ENCODE measurements at places on chromosomes 4 and X.

GRCh38 chrX:30364229-30364628 is 55.0 kb upstream of the NR0B1 start:
- DNase-seq = no peak

GRCh38 chr4:171719691-171720090 is 93.5 kb upstream of the GALNTL6 start:
- DNase-seq = no peak

DNA sequence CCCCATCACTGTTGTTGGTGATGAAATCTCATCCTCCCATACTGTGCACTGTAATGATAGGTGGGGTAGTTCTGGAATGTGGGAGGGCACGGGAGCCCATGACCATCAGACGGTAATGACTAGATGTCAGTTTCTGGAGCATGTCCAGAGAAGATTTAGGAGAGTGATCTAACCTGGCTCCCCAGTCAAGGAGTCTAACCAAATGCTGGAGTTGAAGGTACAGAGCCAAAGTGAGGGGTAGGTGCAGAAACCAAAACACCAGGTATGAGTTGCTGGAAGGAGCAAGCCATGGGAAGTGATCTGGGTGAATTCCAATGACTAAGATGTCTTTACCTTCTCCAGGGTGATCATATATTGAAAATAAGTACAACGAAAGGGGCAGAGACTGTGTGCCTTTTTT is 296.9 kb downstream of the INPP4B start:
- DNase-seq = no peak

DNA sequence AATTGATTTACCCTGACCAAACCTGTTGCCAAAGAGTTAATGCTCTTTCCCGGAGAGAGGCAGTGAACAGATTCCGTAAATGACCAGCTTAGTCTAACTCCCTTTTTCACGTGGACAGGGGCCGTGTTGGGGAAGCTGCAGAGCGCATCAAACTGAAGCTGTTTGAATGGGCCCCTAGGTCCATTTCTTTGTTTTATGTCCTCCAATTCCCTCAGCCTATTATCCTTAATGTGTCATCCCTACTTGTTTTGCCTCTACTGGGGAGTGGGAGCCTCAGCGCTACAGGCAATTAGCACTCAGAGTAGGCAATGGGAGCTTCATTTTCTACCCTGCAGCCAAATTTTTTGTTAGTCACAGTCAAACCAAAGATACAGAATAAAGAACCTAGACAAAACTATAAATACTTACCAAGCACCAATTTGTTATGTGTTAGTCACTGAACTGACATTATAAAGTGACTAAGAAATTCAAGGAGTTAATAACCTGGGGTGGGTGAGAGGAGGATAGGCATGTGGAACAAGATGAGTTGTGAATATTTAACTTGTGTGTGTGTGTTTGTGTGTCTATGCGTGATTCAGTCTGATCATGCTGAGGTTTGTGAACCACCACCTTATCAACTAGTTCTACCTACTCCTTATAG is 417.4 kb downstream of the PACRGL start:
- DNase-seq = no peak

GRCh38 chr4:37993806-37994205 is 33.6 kb downstream of the PTTG2 start:
- no peak for DNase-seq

DNA sequence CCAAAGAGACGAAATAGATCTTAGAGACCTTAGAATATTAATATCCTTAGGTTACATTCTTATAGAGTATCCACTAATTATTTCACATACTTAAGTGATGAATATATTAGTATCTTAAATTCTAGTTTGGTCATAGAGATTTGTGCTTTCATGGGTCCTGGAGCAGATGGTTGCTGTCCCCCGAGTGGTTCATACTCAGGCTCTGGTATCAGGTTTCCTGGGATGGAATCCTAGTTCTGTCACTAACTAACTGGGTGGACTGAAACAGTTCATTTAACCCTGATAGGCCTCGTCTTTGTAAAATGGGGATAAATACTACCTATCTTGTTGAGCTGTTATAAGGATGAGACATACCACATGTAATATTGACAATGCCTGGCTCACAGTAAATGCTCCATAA is 264.6 kb downstream of the TENM3 start:
- DNase-seq = no peak

- DNase-seq = no peak
These were observed 1574.7 kb downstream of the STIM2 start for GRCh38 chr4:28435314-28435713.

DNA sequence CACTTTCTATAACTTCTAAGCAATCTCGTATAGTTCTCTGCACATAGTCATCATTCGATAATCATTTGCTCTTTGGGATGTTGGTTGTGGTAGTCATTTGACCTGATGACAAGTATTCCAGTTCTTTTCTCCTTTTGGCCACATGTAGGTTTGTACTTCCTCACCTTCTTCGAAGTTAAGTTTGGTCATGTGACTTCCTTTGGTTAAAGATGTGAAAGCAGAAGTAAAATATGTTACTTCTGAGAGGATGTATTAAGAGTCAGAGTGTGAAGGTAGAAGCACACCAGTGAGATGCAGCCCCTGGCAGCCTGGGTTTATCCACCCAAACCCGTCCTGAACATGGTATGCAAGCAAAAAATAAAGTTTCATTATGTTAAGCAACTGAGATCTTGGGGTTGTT is 48.9 kb upstream of the ZNF518B start:
- no peak for DNase-seq

DNA sequence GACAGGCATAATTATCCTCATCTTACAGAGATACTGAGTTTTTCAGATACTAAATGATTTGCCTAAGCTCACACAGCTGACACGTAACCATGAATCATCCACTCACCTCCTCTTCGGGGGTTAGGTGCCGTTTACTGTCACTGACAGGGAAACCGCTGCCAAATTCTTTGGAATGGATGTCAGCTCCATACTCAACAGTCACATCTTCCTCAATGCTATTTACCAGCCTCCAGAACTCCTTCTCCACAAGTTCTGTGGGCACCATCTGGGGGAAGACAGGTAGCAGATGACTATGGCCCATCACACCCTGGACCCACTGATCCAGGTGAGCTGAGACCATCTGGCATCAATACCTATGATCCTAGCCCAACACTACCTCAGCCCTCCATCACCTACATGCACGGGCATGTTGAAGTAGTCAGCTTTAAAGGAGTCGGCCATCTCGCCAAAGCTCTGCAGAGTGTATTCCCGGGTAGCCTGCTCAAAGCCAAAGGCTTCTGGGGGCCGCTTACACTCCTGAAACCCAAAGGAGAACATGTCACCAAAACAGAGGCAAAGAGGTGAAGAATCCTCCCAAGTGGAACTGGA is 13.5 kb downstream of the KDM5C start:
- no peak for DNase-seq

DNA sequence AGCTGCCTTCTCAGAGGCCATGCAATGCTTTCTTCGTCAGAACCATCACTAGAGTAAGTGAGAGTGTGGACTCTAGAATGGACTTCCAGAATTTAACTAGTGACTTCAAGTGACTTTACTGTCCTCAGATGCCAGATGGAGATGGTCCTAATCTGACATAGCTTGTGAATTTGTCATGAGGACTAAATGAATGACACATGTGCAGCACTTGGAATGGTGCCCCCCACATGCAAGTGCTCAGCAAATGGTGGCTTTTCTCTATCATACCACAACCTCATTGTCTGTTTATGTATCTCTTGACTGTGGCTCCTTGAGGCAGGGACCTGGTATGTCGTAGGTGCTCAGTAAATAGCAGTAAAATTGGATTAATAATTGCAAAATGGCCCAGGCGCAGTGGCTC is 91.6 kb upstream of the STX18 start:
- no peak for DNase-seq

GRCh38 chr4:147778942-147779341 is 47.1 kb downstream of the ARHGAP10 start:
- no peak for DNase-seq

DNA sequence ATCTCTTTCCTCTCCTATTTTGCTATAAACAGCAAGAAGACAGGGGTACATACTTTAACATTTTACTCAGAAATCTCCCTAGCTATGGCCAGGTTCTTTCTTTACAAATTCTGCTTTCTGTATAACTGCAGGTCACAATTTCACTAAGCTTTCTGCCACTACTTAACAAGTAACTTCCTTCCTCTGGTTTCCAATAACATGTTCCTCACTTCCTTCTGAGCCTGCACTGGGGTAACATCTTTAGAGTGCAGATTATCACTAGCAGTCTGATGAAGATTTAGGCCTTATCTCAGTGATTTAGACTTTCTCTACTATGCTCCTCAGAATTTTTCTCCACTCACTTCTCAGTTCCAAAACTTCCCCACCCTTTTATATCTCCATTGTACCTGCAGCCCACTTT is 1930.5 kb upstream of the AGA start:
- no peak for DNase-seq

GRCh38 chr4:131974730-131975129 is 1174.4 kb upstream of the PCDH10 start:
- DNase-seq = no peak

DNA sequence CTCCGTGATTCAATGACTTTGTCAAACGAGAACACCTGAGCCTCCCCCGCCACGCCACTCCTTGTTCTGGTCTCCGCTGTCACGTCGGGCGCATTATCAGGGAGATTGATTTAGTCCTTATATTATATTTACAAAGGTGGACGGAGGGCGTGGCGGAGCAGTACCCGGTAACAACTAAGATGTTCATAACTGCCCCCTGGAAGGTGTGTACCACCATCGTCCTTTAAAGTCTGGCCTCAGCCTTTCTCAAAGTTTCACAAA is 284.2 kb downstream of the PACRGL start:
- DNase-seq = no peak

DNA sequence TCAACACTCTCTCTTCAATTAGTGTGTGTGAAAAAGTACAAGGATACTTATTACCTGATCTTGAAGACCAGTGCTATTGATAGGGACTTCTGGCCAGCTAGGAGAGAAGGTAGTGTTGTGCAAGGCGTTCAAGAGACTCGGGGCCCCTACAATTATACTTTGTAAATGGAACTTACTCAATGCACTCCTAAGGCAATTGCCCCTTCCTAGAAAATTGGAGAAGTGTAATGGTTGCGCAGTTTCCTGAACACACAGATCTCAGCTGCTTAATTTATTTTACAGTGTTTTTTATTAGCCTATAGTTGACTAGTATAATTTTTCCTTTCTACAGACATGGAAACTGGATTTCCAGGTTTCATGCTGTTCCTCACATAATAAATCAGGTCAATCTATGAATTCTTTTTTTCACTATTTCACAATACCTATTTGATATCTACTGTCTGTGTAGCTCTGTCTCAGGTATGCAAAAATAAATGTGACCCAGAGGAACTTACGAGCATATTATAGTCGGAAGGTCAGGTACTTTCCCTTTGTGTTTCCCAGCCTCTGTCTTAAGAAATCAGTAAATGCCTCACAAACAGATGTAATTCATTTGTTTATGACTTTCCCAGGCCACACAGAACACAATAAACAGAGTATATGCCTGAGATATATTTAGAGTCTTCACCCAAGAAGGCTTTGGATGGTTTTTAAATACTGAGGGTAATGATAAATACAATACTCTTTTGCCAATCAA is 89.1 kb upstream of the TET2 start:
- no peak for DNase-seq

DNA sequence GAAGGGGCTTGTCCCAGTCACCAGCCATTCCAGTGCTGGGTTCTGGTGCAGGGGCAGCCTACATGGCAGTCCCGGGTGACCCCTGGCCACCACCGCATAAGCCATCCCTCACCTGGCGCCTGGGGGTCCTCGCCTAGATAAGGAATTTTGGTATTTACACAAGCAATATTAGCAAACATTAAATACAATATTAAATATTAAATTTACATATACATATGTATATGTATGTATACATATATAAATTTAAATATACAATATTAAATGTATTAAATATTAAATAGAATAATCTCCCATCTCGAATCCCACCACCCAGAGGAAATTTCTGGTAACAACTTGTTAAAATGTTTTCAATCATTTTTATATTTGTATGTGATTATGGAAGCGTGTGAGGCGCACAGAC is 104.6 kb upstream of the AFAP1 start:
- no peak for DNase-seq

- DNase-seq = no peak
These were observed 34.7 kb downstream of the CSN3 start for GRCh38 chr4:70277121-70277520.

- no peak for DNase-seq
These were observed 60.9 kb downstream of the CAMK2D start for GRCh38 chr4:113700602-113701150.

- DNase-seq = no peak
These were observed 3.6 kb downstream of the USP46 start for GRCh38 chr4:52655506-52655905.

- DNase-seq = no peak
These were observed 1064.8 kb upstream of the IGFBP7 start for GRCh38 chr4:58175024-58175423.

DNA sequence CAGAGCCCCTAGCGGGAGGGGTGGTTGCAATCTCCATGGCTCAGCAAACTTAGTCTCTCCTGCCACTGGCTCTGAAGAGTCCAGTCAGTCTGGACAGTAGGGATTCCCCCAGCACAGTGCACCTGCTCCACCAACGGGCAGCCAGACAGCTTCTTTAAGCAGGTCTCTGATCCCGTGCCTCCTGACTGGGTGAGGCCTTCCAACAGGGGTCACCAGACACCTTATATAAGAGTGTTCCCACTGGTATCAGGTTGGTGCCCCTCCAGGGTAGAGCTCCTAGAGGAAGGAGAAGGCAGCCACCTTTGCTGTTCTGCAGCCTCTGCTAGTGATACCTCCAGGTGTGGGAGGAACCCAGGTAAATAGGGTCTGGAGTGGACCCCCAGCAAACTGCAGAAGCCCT is 1393.4 kb downstream of the STIM2 start:
- no peak for DNase-seq

- DNase-seq = no peak
These were observed 27.1 kb upstream of the TAPT1 start for GRCh38 chr4:16253127-16253960.

- DNase-seq = no peak
These were observed 20.1 kb downstream of the ETNPPL start for GRCh38 chr4:108742451-108743420.

DNA sequence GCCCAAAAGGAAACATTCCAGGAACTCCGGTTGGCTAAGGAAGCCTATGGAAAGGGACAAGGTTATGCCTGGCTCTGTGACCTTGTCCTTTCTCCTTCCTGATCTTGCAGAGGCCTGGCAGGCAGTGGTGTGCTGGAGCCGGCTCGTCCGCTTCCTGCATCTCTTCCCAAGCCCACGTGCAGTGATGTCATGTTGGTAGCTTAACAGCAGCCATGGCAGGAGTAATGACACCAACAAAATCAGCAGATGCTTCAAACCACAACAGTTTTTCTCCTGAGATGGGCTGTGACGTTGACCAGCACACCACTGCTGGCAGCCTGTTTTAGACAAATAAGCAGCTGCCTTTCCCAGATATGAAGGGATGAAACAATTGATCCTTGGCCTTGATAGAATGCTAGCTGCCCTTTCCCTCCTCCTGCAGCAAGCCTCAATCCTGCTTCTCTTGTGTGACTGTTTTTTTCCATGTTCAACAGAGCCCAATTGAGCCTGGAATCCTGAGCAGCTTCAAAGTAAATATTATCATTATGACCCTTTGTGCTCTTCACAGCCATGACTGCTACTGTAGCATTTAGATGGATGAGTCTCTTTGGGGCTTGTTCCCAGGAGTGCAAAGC is 23.4 kb downstream of the SEPTIN6 start:
- no peak for DNase-seq

All from stimulated activated CD8-positive, alpha-beta memory T cell treated with anti-CD3 and anti-CD28 coated beads, Interleukin-7, amount 100 ng/mL, for 4 hours (primary cell).